ENCODE measurements at places on chromosomes 7 and 10. TPM values are rescaled to one million over a fixed set of nuclear protein-coding genes. Genes with fewer than 3 reads are reported as not detected.

The CALML5 gene
- not detected for total RNA-seq

The SPDYE6 gene
- total RNA-seq = not detected

The DGKI gene
- 0.38 TPM for total RNA-seq

The HKDC1 gene
- not detected for total RNA-seq

The ZNF485 gene
- 8.1 TPM for total RNA-seq

The SFTPA1 gene
- total RNA-seq = not detected

The MMP21 gene
- not detected for total RNA-seq

The SMKR1 gene
- 2.6 TPM for total RNA-seq

The LRRC4 gene
- not detected for total RNA-seq

The PAX4 gene
- total RNA-seq = not detected

The TCTN3 gene
- total RNA-seq = 20.5 TPM

The CFAP70 gene
- total RNA-seq = 0.51 TPM

The HMX3 gene
- total RNA-seq = 0.45 TPM

The ZC3HAV1L gene
- 19.9 TPM for total RNA-seq

The IFIT1 gene
- 6.3 TPM for total RNA-seq

The TSC22D4 gene
- 94.2 TPM for total RNA-seq

The TMEM236 gene
- total RNA-seq = 0.16 TPM

The ATOH7 gene
- total RNA-seq = not detected

The SLC39A12 gene
- total RNA-seq = not detected

The MYL10 gene
- not detected for total RNA-seq

The CTAGE4 gene
- total RNA-seq = 0.87 TPM

The OR2A7 gene
- 2.1 TPM for total RNA-seq

The DLX6 gene
- not detected for total RNA-seq

The FOXP2 gene
- not detected for total RNA-seq

The PNLIP gene
- not detected for total RNA-seq

The ZCWPW1 gene
- 3.6 TPM for total RNA-seq

The EPHB6 gene
- 5.5 TPM for total RNA-seq

The SLC18A3 gene
- total RNA-seq = not detected

The GPR146 gene
- total RNA-seq = 5.6 TPM

The SLC16A12 gene
- total RNA-seq = not detected

The GSDME gene
- total RNA-seq = 5.2 TPM

The ACTL6B gene
- total RNA-seq = not detected

The PYROXD2 gene
- total RNA-seq = 5.3 TPM

The AKR1B1 gene
- 108 TPM for total RNA-seq

The AASS gene
- total RNA-seq = 0.76 TPM

The SPACDR gene
- total RNA-seq = 4.6 TPM
